Heart left ventricle (tissue), 16 donors: ENCODE measurements at places on chromosomes 7 and 10.
A peak's percentile ranks its signal among the peaks of the same experiment; 100 is the strongest.

- no peak for DNase-seq
Observed at GRCh38 chr10:123491364-123491763, 174.8 kb upstream of the GPR26 start.

DNA sequence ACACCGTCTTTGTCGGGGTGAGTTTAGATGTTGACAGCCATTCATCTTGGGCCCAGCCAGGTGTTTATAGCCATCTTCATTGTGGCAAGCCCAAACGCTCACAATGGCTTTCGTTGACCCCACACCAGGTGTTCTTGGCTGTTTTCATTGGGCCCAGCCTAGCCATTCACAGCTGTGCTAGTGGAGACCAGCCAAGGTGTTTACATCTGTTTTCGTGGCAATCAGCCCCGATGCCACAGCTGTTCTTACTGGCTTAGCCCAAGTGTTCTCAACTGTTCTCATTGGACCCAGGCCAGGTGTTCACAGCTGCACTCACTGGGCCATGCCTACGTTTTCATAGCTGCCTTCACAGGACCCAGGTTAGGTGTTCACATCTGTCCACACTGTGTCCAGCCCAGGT lies 7.7 kb downstream of the FRG2B start:
- DNase-seq, result no peak

GRCh38 chr10:106278383-106278782 lies 886.1 kb downstream of the SORCS1 start:
- DNase-seq, result no peak

GRCh38 chr10:34228066-34228465 lies 587.0 kb downstream of the PARD3 start:
- DNase-seq, result no peak

GRCh38 chr10:104875561-104875960 lies 234.5 kb downstream of the SORCS3 start:
- DNase-seq, result no peak

- DNase-seq, result no peak
Observed at GRCh38 chr10:33115738-33116719, 158.0 kb upstream of the ITGB1 start.

GRCh38 chr7:151115121-151115835 lies 29.0 kb downstream of the AGAP3 start:
- DNase-seq, result no peak

- no peak for DNase-seq
Observed at GRCh38 chr7:137717811-137718271, 128.9 kb downstream of the DGKI start.

DNA sequence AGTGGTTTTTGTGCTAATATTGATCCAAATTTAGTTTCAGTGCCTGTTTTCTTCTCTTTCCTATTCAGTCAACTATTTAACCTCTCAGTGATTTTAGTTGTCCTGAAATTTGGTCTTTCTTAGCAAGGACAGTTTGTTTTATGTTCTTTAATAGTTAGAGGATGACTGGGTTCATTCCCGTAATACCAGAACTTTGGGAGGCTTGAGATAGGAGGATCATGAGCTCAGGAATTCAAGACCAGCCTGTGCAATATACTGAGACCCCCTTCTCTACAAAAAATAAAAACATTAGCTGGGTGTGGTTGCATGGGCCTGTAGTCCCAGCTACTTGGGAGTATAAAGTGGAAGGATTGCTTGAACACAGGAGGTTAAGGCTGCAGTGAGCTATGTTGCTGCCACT lies 148.3 kb downstream of the EXOC4 start:
- no peak for DNase-seq

DNA sequence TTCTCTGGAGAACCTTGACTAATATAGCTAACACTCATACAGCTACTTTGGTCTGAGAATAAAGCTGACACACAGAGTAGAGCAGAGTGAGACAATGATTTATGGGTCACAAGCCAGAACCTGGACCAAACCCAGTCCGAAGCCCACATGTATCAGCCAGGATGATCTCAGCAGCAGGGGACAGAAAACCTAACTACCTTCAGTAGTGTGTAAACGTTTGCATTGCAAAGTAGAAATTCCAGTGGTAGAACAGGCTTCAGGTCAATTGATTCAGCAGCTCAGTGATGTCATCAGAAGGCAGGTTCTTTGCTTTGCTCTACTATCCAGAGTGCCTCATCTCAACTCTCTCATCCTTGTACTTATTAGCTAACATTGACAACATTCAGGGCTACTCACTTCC lies 62.5 kb upstream of the PALS2 start:
- DNase-seq, result no peak

GRCh38 chr7:141071260-141071854 lies 2.5 kb upstream of the TMEM178B start:
- DNase-seq, result peak; percentile 48

DNA sequence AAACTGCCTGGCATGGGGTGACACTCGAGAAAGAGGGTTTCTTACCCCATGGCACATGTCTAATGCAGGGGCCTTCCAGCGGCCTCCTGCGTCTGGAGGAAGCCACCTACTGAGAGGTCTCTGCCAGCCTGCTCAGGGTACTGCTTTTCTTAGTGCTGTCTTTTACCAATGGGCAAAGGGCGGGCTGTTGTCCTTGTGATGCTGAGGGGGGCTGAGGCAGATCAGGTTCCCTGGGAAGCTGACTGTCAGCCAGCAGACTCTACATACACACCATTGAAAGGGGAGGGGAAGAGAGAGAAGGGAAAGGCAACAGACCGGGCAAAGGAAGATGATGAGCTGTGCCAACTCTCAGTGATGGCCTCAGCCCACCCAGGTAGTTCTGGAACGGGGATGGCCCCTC lies 48.7 kb downstream of the COL13A1 start:
- DNase-seq, result no peak

- no peak for DNase-seq
Observed at GRCh38 chr10:33174674-33175434, 159.6 kb downstream of the NRP1 start.

- DNase-seq, result no peak
Observed at GRCh38 chr10:79142064-79142491, 73.3 kb downstream of the ZMIZ1 start.

DNA sequence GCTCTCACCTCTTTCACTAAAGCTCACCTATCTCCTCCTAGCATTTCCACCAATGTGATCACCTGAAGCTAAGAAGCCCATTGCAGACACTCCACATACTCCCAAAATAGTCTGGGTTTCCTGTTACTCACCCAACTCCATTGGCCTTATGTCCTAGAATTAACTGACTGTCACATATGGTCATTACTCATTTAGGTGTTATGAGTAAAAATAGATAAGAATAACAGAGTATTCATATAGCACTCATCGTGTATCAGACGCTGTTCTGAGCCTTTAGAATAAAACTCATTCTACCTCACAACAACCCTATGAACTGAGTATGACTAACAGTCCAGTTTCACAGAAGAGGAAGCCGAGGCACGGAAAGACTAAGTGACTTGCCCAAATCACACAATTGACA lies 174.2 kb upstream of the NPVF start:
- no peak for DNase-seq
